ENCODE measurements at places on chromosomes 11 and 22. TPM values are rescaled to one million over a fixed set of nuclear protein-coding genes. Genes with fewer than 3 reads are reported as not detected.

The OR6A2 gene
- 0.55 TPM for total RNA-seq

The RNF215 gene
- total RNA-seq, result 19.8 TPM

The MMP1 gene
- total RNA-seq, result not detected

The C11orf16 gene
- not detected for total RNA-seq

The RTN4R gene
- total RNA-seq, result 9.7 TPM

The ARHGEF17 gene
- total RNA-seq, result 60.8 TPM

The PHOX2A gene
- total RNA-seq, result not detected

The PNPLA5 gene
- 0.16 TPM for total RNA-seq

The TTC28 gene
- 140 TPM for total RNA-seq

The ADORA2A gene
- total RNA-seq, result 18.5 TPM

The DDB1 gene
- total RNA-seq, result 266 TPM

The CHEK1 gene
- 13.7 TPM for total RNA-seq

The CCDC86 gene
- 9.5 TPM for total RNA-seq

The MPEG1 gene
- 9.2 TPM for total RNA-seq

The KMT2A gene
- 169 TPM for total RNA-seq

The NUMA1 gene
- 292 TPM for total RNA-seq

The P2RY6 gene
- 0.44 TPM for total RNA-seq

The PATE4 gene
- total RNA-seq, result not detected

The TRMU gene
- total RNA-seq, result 53.7 TPM

The MAPK8IP2 gene
- 22.7 TPM for total RNA-seq

The LRRC74B gene
- total RNA-seq, result not detected

The MMP3 gene
- total RNA-seq, result not detected

The THRSP gene
- 3.8 TPM for total RNA-seq

The ZNF215 gene
- 2.1 TPM for total RNA-seq

The KIRREL3 gene
- 9.6 TPM for total RNA-seq

The APOA4 gene
- not detected for total RNA-seq

The NARS2 gene
- 41.2 TPM for total RNA-seq

The MS4A6E gene
- not detected for total RNA-seq

The MTCH2 gene
- total RNA-seq, result 48.7 TPM

The CDC42BPG gene
- 2.4 TPM for total RNA-seq

The CARD16 gene
- total RNA-seq, result 7.7 TPM
